ENCODE measurements at places on chromosomes 16 and 17. TPM values are rescaled to one million over a fixed set of nuclear protein-coding genes. Genes with fewer than 3 reads are reported as not detected.

Gene RAC3
- polyA plus RNA-seq = 24.8 TPM

Gene KRT27
- not detected for polyA plus RNA-seq

Gene EVI2A
- 4.4 TPM for polyA plus RNA-seq

Gene APOBR
- 0.83 TPM for polyA plus RNA-seq

Gene KRTAP1-1
- polyA plus RNA-seq = not detected

Gene KRT33B
- not detected for polyA plus RNA-seq

Gene SLC7A6OS
- 4.7 TPM for polyA plus RNA-seq

Gene TNFRSF12A
- 20.3 TPM for polyA plus RNA-seq

Gene MYH3
- 4.2 TPM for polyA plus RNA-seq

Gene TMEM170A
- 3.7 TPM for polyA plus RNA-seq

Gene PRSS36
- polyA plus RNA-seq = 2.1 TPM

Gene KCTD19
- 0.03 TPM for polyA plus RNA-seq

Gene MAPK8IP3
- polyA plus RNA-seq = 38.9 TPM

Gene CTF1
- 2.1 TPM for polyA plus RNA-seq

Gene NXN
- polyA plus RNA-seq = 33.8 TPM

Gene GFER
- polyA plus RNA-seq = 31.2 TPM

Gene EPN3
- 40.6 TPM for polyA plus RNA-seq

Gene AOC2
- not detected for polyA plus RNA-seq

Gene GRB7
- 14.7 TPM for polyA plus RNA-seq

Gene CCL4
- polyA plus RNA-seq = 1.6 TPM

Gene CTRB2
- 4.0 TPM for polyA plus RNA-seq

Gene DCAF7
- polyA plus RNA-seq = 11.6 TPM

Gene CCL17
- polyA plus RNA-seq = not detected

Gene AOC3
- polyA plus RNA-seq = 9.3 TPM
